ENCODE measurements at places on chromosomes 3 and 15.

GRCh38 chr3:193499801-193500485, 54.8 kb downstream of the ATP13A4 start:
- DNase-seq = no peak

DNA sequence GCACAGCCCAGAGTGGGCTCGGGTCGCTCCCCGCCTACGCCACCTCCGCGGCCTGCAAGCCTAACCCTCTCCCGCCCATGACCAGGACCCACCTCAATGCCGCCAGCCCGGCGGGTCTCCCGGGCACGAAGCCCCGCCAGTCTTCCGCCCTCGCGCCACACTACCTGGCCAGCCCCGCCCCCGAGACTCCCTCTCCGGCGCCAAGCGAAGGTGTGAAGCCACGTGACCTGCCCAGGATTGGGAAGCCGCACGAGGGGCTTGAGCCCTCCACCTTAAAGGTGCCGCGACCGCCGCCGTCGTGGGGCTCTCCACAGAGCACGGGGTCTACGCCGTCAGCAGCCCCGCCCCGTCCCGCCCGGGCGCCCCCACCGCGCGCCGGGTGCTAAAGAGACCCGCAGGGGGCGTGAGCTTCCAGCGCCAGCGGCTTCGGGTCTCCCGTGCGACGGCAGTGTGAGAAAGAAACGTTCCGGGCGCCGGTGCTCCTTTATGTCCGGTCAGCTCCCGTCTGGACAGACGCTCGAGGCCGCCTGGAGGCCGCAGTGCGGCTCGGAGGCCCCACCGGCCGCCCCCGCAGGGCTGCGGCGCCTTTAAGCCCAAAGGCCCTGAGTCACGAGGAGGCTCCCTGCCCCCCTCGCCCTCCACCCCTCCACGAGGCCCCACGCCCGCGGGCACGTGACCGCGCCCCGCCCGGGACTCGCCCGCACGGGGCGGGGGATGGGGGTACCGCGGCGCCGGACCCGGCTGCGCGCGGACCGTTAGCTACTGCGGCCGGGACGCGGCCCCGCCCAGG, at the start of gene CPEB1:
Gene CPEB1, minus strand, starts transcription at position 319 of the 790 bp plus-strand sequence. CDS start 18,904 bp downstream, outside the sequence.
- DNase-seq = peak; percentile 54

- DNase-seq = no peak
These were observed 46.6 kb downstream of the MAGI1 start for GRCh38 chr3:65992106-65992505.

GRCh38 chr3:149581681-149582370, 76.0 kb downstream of the WWTR1 start:
- DNase-seq = no peak

DNA sequence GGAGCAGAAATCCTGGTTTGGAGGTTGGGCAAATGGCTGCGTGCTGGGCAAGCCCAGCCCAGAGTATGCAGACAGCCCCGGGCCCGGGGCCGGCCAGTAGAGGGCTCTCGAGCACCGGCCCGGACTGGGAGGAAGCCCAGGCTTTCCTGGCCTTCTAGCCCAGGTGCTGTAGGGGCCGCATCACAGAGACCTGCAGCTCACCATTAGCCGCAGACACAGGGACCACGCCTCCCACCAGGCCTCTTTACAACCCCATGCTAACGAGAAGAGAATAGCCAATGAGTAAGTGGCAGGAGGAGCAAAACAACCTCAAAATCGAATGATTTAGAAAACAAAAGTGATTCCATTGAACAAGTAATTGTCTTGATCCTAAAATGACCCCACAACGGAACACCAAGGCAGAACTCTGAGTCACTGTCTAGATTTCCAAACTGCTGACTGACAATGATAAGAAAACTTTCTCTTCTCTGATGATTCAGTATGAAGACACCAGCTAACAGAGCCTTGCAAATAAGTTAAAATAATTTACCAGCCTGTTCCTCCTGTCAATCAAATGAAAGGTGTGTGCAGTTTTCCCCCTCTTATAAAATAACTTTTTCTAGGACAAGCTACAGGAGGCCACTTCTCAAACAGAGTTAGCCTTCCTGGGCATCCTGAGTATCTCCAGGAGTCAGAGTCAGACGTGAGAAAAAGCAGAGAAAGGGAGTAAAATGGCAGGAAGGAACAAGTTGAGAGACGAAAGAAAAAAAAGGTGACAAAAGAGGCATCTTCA, 102.2 kb downstream of the DGKG start:
- peak; percentile 77 for DNase-seq

Measured in stimulated activated naive CD8-positive, alpha-beta T cell treated with anti-CD3 and anti-CD28 coated beads, Interleukin-15, Interleukin-2, amounts not matched to agents 100 U/mL and 50 U/mL, for 24 hours (primary cell).